ENCODE measurements at places on chromosomes 4 and X.
A peak's percentile ranks its signal among the peaks of the same experiment; 100 is the strongest.

GRCh38 chr4:113088050-113088449 lies 38.6 kb downstream of the ANK2 start:
- DNase-seq = no peak

DNA sequence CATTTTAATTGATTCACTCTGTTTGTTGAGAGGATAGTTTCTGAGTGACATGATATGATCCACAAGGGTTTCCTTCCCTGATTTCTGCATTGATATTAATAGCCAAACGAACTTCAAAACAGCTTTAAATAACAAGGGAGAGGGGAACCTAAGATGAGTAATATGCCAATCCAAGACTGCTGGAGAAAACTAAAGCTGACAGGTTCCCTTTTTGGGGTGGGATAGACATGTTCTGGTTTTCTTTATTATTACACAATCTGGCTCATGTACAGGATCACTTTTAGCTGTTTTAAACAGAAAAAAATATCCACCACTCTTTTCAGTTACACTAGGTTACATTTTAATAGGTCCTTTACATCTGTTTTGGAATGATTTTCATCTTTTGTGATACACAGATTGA lies 182.2 kb downstream of the AR start:
- no peak for DNase-seq

GRCh38 chr4:126599746-126600145 lies 1033.0 kb upstream of the INTU start:
- DNase-seq = no peak

DNA sequence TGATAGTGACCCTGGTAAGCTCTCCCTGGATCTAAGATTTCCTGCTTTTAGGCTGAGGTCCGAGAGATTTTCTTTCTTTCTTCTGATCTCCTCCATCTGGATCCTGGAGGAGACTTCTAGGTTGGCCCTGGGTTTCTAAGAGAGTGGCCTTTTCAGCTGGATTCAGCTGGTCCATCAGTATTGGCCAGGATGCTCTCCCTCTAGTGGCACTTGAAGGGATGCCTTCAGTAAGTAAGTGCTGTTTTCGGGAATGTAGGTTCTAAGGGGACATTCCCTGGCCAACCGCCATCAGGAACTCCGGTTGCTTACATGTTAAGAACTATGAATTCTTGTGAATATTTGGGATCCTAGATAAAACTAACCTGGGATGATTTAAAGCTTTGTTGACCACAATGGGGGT lies 56.9 kb downstream of the SERTM2 start:
- no peak for DNase-seq

DNA sequence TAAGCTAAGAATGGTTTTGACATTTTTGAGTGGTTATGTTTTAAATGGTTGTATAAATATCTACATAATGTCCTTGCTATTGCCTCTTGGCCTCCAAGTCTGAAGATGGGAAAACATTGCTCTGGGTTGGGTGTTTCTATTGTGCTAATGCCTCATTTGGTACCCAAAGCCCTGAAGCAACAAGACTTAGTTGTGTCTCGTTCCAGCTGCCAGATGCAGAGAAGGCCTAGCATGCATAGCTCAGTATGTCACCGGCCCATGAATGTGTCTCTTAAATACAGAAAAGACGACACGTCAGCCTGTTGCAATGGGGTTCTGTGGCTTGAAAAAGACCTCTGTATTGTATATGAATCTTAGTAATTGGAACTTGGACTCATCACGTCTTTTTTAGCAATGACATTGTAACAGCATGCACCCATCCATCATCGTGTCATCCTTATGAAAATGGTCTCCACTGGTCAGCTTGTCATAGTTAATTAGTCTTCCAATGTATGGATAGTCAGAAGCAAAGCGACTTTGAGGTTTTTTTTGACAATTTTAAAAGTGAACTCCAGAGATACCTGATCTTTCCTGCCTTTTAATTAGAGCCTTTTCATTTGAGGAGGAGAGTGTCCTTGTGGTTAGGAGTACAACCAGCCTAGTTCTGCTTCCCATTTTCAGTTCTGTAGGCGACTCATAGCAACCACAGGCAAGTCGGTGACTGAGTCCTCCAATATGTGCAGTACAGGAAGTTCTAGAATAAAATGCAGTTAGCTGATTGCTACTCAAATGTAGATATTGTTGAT lies 126.4 kb upstream of the GATB start:
- no peak for DNase-seq

- DNase-seq = no peak
These were observed 185.0 kb downstream of the CPE start for GRCh38 chr4:165563851-165564250.

DNA sequence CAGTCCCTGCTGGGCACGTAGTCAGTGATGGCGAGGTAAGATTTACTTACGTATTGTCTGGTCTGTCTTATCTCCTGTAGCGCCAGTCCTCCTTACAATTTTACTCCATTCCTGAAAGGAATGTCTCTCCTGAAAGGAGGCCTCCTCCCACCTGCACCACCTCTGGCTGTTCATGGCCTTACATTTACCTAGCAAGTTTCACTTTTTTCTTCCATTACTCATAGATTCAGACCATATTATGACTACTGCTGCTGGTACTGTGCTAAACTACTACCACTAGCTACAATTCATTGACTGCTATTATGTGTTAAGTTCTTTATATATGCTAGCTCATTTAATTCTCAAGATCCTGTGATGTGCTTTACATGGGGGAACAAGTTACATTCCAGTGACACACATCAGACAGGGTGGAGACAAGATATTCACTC lies 189.9 kb downstream of the BMPR1B start:
- DNase-seq = no peak

DNA sequence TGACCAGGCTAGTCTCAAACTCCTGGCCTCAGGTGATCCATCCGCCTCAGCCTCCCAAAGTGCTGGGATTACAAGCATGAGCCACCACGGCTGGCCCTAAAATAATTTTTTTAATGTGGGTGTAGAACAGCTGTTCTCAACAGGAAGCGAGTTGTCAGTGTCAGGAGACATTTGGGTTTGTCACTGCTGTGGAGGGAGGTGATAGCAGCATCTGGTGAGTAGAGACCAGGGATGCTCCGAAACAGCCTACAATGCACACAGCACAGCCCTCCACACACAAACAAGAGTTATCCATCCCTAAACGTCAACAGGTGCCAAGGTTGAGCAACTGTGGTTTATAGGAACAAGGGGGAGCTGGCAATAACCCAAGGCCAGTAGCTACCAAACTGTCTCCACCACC lies 243.4 kb upstream of the STS start:
- no peak for DNase-seq

DNA sequence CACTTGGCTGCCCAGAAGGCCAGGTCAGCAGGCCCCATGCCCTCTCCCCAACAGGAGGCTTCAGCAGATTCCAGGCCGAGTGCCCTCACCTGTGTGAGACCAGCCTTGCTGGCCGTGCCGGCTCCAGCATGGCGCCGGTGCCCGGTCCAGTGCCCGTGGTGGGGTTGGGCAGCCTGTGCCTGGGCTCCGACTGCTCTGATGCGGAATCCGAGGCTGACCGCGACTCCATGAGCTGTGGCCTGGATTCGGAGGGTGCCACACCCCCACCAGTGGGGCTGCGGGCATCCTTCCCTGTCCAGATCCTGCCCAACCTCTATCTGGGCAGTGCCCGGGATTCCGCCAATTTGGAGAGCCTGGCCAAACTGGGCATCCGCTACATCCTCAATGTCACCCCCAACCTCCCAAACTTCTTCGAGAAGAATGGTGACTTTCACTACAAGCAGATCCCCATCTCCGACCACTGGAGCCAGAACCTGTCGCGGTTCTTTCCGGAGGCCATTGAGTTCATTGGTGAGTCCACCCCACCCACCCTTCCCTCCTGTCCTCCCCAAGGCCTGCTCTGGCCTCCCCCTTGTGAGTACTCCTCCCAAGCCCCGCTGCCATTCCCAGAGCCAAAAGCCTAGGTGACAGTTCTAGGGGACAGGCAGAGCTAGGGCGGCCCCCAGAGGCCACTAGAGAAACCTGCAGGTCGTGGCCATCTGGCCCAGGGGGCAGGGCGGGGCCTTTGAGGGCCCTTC lies 2.3 kb downstream of the DUSP9 start:
- peak; percentile 32 for DNase-seq

- no peak for DNase-seq
These were observed 106.6 kb downstream of the SHROOM4 start for GRCh38 chrX:50707405-50707804.

DNA sequence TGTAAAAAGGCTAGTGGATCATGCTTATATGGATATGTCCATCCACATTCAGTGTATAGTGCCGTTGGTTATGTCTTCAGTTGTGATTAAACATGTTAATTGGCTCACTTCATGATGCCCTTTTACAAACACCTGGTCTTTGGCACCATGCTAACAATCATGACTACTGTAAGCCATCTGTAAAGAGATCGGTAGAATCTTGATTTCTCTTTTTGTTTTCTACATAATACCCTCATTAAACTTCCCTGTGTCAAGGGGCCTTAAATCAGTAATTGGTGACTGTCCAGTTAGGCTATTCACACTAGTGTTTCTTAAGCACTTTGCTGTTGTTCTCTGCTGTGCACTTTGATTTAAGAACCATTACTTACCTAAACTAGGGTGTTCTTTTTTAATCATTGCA lies 475.2 kb downstream of the RPA4 start:
- DNase-seq = no peak

DNA sequence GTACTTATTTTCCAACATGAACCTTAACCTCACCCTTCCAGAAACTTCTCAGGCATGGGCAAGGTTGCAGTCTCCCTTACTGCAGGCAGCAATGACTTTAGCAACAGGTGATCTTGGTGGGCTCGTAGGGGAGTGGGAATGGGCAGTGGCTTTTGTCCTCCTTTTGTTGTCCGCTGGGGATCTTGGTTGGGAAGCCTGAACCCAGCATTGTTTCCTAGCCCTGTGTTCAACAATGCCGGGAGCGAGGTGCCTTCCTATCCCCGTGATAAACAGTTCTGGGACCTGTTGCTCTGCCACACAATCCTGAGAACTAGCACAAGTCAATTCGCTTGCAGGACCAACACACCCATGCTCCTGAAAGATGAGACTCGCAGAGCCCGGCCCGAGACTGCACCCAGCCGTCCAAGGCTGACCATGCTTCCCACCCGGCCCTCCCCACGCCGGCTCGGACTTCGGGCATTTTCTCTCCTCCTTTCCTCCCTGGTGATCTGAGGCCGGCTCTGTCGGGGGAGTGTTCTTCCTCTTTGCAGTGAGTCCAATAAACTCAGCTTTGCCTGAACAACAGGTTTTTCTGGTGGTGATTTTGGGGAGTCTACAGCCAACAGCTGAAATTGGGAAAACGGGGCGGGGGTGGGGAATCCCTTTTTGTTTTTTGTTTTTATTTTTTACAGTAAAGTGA lies 20.2 kb downstream of the IRAK1 start:
- no peak for DNase-seq

DNA sequence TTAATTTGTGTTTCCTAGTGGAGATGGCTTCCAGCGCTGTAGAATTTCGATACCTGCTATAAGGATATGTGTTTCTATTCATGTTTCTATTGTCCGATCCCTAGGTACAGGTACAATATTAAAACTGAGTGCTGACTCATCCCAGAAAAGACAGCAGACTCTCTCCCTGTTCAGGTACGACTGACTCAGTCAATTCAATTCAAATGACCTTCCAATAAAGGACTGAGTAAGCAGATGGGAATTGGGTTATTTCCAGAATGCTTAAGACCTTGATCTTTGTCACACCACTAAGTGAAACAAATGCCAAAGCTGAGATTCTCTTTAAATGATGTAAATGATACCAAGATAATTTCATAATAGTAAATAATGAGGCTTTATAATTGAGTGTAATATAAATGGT lies 1596.9 kb downstream of the RPA4 start:
- DNase-seq = no peak

DNA sequence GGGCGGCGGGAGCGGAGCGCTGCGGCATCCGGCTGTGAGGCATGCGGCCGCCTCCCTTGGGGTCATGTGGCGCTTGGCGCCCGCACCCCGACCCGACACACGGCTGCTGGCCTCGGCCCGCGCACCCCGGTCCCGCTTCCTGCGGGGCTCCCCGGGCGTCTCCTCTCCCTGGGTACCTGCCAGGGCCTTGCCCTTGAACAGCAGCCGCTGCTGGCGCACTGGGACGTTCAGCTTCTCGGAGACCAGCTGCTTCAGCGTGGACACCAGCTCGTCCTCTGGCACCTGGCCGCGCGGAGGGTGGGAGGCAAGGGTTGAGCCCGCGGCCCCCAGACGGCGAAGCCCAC lies 391 bp downstream of the UBL4A start:
- DNase-seq = peak; percentile 20

GRCh38 chr4:181860157-181860556 lies 383.0 kb upstream of the TENM3 start:
- DNase-seq = no peak

DNA sequence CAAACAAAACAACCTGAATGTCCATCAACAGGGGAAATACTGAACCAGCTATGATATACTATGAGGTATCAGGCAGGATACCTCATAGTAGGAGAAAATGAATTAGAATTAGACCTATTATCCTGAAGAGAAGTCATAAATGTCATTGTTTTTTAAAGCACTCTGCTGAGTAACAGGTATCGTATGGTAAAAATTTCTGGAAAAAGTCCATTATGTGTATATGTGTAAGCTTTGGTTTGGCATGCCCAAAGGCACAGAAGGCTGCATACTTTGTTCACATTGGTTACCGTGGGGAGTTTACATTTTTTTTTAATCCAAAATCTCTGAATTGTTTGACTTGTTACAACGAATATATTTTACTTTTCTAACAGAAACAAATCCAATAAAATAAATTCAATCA lies 70.5 kb downstream of the RPS3A start:
- DNase-seq = no peak

- no peak for DNase-seq
These were observed 65.0 kb downstream of the RAP1GDS1 start for GRCh38 chr4:98326168-98326567.

GRCh38 chr4:60078984-60079383 lies 1121.1 kb upstream of the ADGRL3 start:
- no peak for DNase-seq

DNA sequence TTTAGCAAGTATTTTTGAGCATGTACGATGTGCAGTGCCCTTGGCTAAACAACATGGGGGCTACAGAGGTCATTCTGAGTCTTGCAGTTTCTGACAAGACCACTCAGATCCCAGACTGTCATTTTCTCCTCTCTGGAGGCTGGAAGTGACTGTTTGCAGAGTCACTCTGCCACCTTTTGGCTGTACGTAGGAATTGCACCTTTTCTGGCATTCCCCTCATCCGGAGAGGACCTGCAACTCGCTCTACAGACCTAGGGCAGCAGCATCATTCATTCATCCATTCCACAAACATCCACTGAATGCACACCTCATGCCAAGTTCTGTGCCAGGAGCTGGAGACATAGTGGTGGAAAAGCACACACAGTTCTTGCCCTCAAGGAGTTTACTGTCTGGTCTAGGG lies 160.4 kb upstream of the GPR101 start:
- DNase-seq = no peak

GRCh38 chr4:61533140-61533539 lies 333.0 kb downstream of the ADGRL3 start:
- DNase-seq = no peak

GRCh38 chrX:100289066-100289558 lies 121.0 kb downstream of the PCDH19 start:
- DNase-seq = no peak

All from CD4-positive, alpha-beta T cell treated with Interferon gamma for 1 hour (primary cell).